ENCODE measurements at places on chromosomes 7 and 10. TPM values are rescaled to one million over a fixed set of nuclear protein-coding genes. Genes with fewer than 3 reads are reported as not detected.

The INHBA gene
- total RNA-seq = 0.87 TPM

The LGI1 gene
- not detected for total RNA-seq

The PAPOLB gene
- not detected for total RNA-seq

The NPSR1 gene
- total RNA-seq = not detected

DNA sequence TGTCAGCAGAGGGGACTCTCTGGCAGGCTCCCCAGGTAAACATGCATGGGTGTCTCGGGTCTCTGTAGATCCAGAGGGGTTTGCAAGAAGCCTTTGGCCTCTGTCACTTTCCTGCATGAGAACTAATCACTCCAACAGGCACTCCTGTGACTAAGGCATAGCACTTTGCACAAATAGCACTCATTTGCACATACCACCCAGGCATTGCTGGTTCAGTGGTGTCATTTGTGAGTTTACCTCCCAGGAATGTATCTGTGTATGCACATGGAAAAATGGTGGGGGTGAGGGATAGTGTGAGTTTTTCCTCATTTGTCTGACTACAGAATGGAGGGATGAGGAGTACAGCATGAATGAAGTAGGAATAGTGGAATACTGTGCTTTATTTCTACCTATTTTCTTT, 39.5 kb downstream of the CNNM1 start:
- no peaks in the 10 kb centered on the region for H3K27me3 ChIP-seq
- H3K27ac ChIP-seq = no peak overlapping the region
- no peaks in the 10 kb centered on the region for H3K36me3 ChIP-seq
- no peaks in the 10 kb centered on the region for H3K4me1 ChIP-seq
- DNase-seq = no peak
- H3K4me3 ChIP-seq = no peak overlapping the region

GRCh38 chr7:129784437-129784782, 168.3 kb downstream of the UBE2H start:
- no peak overlapping the region for H3K4me3 ChIP-seq
- H3K27me3 ChIP-seq = peaks cover 94% of the 10 kb centered on the region
- no peak overlapping the region for H3K27ac ChIP-seq

DNA sequence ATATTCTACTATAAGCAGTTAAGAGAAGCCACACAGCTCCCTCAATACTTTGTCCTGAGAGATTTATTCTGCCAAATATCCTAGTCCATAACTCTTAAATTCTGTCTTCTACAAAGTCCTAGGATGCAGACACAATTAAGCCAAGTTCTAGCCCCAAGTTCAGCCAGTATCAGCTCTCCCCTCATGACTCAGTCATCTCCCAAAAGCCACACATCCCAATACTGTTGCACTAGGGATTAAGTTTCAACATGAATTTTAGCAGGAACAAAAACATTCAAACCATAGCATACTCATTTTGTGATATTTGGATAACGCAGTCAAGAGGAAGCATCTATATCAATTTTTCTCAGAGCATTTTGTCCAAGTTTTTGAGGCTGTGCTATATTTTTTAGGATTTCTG, 277.4 kb downstream of the FZD1 start:
- no peaks in the 10 kb centered on the region for H3K27me3 ChIP-seq
- H3K27ac ChIP-seq = no peak overlapping the region

- no peak for DNase-seq
- H3K27me3 ChIP-seq = no peaks in the 10 kb centered on the region
- H3K36me3 ChIP-seq = no peaks in the 10 kb centered on the region
- H3K4me1 ChIP-seq = peaks cover 14% of the 10 kb centered on the region
- H3K4me3 ChIP-seq = no peak overlapping the region
- no peak overlapping the region for H3K27ac ChIP-seq
Measured at GRCh38 chr10:70271996-70272924, 11.5 kb downstream of the NPFFR1 start.

DNA sequence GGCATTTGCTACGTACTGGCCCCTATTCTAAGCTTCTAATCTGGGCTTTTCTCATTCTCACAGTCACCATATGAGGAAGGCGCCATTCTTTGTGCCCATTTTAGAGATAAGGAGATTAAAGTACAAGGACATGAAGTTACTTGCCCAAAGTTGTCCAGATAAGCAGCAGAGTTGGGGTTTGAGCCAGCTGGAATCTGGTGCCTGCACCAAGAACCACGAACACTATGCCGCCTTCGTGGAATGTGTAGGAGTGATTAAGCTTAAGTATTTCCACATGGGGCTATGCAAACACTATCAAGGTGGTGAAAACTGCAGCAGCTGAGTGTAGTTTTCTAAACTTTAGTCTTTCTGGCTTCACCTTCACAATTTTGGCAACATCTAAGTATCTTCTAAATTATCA, 342.7 kb upstream of the ETV1 start:
- no peaks in the 10 kb centered on the region for H3K4me1 ChIP-seq
- no peaks in the 10 kb centered on the region for H3K27me3 ChIP-seq
- no peak overlapping the region for H3K27ac ChIP-seq
- H3K36me3 ChIP-seq = no peaks in the 10 kb centered on the region

GRCh38 chr7:99839287-99840021, 11.6 kb downstream of the CYP3A43 start:
- H3K27ac ChIP-seq = peak overlapping the region; percentile 42
- no peaks in the 10 kb centered on the region for H3K36me3 ChIP-seq
- no peaks in the 10 kb centered on the region for H3K27me3 ChIP-seq
- peaks cover 16% of the 10 kb centered on the region for H3K4me1 ChIP-seq
- no peak overlapping the region for H3K4me3 ChIP-seq

GRCh38 chr10:34489973-34490745, 324.9 kb downstream of the PARD3 start:
- H3K4me3 ChIP-seq = no peak overlapping the region
- H3K4me1 ChIP-seq = peaks cover 28% of the 10 kb centered on the region
- no peaks in the 10 kb centered on the region for H3K27me3 ChIP-seq
- no peak for DNase-seq

DNA sequence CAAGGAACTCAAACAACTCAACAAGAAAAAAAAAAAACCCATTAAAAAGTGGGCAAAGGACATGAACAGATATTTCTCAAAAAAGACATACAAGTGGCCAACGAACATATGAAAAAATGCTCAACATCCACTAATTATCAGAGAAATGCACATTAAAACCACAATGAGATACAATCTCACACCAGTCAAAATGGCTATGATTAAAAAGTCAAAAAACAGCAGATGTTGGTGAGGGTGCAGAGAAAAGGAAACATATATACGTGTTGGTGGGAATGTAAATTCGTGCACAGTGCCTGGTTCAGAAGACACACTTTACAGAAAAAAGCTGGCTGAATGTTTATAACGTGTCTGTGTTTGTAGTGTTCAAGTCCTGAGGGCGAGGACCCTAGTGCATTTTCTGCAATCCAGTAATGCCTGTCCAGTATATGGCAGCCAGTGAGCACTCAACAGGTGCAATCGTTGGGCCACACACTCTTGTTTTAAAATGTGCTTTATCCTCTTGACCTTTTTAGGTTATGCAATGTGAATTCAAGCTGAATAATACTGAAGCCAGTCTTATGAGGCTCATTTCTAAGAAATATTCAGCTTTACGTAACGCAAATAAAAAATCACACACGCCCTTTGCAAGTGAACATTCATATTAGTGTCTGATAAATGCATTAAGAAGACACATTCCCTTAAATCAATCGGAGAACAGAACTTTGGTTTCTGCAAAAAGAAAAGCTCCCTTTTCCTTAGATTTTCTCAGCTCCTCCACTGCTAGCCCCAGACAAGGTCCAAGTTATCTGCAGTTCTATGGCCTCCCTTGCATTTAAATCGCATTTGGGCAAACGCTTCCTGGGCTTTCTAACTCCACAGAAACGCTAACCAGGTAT, 813 bp upstream of the MTURN start:
- no peak for DNase-seq
- H3K27ac ChIP-seq = peak overlapping the region; percentile 96
- no peaks in the 10 kb centered on the region for H3K27me3 ChIP-seq
- H3K36me3 ChIP-seq = no peaks in the 10 kb centered on the region
- H3K4me1 ChIP-seq = peaks cover 30% of the 10 kb centered on the region

GRCh38 chr7:80637911-80638765, at the start of gene CD36:
Gene CD36, plus strand, starts transcription at chr7:80638642. Its CDS starts 8,099 bp downstream, at chr7:80646741.
- no peak for DNase-seq
- H3K27ac ChIP-seq = peak within 1 kb of the TSS; percentile 7
- H3K4me3 ChIP-seq = no peak within 1 kb of the TSS
- no peaks in the 10 kb centered on the region for H3K36me3 ChIP-seq
- H3K4me1 ChIP-seq = peaks cover 39% of the 10 kb centered on the region
- H3K27me3 ChIP-seq = no peaks in the 10 kb centered on the region

DNA sequence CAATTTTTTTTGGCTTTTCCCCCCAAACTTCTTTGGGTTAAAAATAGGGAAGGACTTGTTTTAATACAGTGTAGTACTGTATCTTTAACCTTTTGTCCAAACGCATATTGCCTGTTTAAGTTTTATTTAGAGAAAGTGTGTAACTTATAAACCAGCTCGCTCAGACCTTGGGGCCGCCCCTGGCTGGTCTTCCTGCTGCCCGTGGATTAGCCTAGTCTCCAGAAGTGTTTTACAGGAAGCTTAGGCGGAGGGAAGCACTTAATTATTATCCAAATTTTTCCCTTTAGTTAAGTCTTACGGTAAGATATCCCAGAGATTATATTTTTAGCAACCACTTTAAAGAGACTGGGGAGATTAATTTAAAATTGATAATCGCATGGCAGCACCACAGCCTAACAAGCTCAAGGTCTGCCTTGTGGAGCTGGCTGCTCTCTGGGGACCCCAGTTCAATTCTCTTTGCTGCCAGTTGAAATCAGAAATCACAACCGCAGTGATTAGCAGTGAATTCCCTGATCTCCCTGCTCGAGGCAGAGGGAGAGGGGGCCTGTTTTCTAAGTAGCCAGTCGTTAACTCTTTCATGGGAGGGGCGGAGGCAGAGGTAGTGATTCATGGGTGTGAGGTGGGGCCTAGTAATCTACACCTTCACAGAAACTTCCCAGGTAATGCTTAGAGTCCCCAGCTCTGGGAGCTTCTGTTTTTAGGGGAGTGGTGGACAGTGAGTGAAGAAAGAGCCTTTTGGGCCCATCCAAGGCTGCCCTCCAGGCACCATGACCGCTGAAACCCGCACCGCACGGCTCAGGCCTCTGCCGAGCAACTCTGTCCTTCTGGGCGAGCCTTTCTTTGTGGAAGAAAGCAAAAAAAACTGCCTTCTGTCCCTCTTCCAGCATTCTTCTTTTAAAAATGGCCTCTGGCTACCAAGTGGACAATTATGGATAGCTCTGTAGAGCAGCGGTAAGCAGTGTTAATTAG, 548.7 kb upstream of the GALNT17 start:
- no peak overlapping the region for H3K4me3 ChIP-seq
- no peak overlapping the region for H3K27ac ChIP-seq
- DNase-seq = no peak
- no peaks in the 10 kb centered on the region for H3K36me3 ChIP-seq

DNA sequence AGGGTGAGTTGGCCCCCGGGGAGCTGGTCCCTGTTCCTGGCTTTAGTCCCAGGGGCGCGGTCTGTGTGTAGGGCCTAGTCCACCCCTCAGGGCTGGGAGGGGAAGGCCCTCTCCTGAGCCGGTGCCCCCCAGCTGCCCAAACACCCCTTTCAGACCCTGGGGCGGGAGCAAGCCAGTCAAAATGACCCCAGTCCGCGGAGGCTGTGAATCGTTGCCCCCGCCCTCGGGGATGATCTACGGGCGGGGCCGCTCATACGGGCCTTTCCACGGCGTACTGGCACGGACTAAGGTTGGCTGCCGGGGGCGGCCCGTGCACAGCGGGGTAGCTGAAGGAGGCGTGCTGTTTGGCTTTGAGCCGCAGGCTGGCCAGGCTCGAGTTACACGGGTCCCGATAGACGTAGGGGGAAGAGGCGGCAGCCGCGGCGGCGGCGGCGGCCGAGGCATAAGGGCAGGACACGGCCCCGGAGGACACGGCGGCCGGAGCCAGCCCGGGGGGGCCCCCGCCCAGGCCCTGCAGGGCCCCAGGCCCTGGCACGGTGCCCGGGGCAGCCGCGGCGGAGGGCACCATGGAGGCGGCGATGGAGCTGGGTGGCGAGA, 4.3 kb downstream of the ELOVL3 start:
- no peak for DNase-seq
- H3K36me3 ChIP-seq = no peaks in the 10 kb centered on the region
- no peak overlapping the region for H3K27ac ChIP-seq
- peaks cover 27% of the 10 kb centered on the region for H3K27me3 ChIP-seq
- peaks cover 42% of the 10 kb centered on the region for H3K4me1 ChIP-seq

DNA sequence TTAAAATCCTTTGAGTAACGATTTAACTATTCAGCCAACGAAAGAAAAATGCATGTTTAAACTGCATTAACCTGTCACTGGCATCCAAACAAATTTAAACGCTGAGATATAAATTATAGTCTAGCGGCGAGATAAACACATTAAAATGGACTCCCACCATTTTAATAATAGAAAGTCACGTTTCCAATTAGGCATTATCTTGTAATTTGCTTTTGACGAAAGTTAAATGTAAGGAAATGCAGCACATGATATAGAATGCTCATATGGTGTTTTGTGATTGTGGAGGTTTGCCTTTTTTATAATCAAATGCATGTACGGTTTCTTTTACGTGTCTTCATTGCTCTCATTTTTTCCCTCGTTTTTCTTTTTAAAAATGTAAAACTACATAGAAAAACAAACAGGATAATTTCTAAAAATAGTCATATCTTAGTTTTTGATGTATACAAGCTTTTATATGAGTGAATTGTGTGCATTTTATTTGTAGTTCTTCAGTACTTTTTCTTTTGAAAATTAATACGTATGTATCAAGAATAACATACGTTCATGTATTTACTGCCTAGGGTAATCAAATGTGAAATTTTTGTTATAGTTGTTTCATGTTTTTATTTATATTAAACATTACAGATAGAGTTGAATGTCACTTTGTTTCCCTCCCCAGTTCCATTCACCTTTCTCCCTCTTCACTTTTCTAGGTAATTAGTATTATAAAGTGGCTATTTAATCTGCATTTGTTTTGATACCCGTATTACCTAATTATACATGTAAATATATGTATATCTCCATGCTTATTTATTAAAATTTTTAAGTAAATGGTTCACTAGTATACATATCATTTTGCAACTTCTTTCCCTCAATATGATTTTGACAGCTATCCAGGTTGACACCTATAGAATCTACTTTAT, 1.1 kb upstream of the KLF14 start:
- H3K4me1 ChIP-seq = peaks cover 12% of the 10 kb centered on the region
- peaks cover 95% of the 10 kb centered on the region for H3K27me3 ChIP-seq
- DNase-seq = no peak
- H3K4me3 ChIP-seq = peak overlapping the region; percentile 66
- no peaks in the 10 kb centered on the region for H3K36me3 ChIP-seq
- H3K27ac ChIP-seq = peak overlapping the region; percentile 72

GRCh38 chr10:44385026-44385695, at the start of gene CXCL12:
Gene CXCL12, minus strand, starts transcription at chr10:44385097. Its CDS starts 92 bp downstream, at chr10:44385005.
- peak within 1 kb of the TSS; percentile 48 for H3K27ac ChIP-seq
- DNase-seq = peak; percentile 82
- peak within 1 kb of the TSS; percentile 68 for H3K4me3 ChIP-seq

- DNase-seq = no peak
- H3K36me3 ChIP-seq = no peaks in the 10 kb centered on the region
- H3K27ac ChIP-seq = no peak overlapping the region
- H3K4me1 ChIP-seq = peaks cover 26% of the 10 kb centered on the region
- peaks cover 66% of the 10 kb centered on the region for H3K27me3 ChIP-seq
- no peak overlapping the region for H3K4me3 ChIP-seq
Measured at GRCh38 chr10:26211781-26212444, 4.7 kb upstream of the GAD2 start.

GRCh38 chr7:81459485-81459884, 310.4 kb downstream of the HGF start:
- DNase-seq = no peak
- no peak overlapping the region for H3K4me3 ChIP-seq
- no peak overlapping the region for H3K27ac ChIP-seq
- no peaks in the 10 kb centered on the region for H3K27me3 ChIP-seq
- no peaks in the 10 kb centered on the region for H3K4me1 ChIP-seq
- no peaks in the 10 kb centered on the region for H3K36me3 ChIP-seq
